ENCODE measurements at places on chromosomes 3 and 15.

DNA sequence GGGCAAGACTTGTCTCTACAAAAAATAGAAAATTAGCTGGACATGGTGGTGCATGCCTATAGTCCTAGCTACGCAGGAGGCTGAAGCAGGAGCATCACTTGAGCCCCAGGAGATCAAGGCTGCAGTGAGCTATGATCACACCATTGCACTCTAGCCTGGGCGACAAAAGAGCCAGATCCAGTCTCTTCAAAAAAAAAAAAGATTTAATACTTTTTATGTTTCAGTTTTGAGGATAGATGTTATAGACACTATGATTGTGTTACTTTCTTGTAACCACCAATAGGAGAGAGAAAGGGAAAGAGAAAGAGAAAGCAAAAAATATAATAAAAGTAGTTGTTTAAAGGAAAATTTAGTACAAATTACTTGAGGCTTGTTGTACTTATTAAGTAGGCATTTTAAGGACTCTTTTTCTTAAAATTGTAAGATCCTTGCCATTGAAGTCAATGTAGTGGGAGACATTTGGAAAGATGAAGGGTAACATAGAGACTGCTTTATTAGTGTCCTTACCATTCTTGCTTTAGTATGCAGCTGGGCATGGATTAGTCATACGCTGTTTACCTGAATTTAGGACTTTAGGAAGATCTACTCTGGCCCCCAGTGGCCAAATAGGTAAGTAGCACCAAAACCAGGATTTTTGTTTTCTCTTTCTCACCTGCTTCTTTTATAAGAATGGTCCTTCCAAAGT is 35.1 kb upstream of the ZDHHC23 start:
- DNase-seq = no peak

DNA sequence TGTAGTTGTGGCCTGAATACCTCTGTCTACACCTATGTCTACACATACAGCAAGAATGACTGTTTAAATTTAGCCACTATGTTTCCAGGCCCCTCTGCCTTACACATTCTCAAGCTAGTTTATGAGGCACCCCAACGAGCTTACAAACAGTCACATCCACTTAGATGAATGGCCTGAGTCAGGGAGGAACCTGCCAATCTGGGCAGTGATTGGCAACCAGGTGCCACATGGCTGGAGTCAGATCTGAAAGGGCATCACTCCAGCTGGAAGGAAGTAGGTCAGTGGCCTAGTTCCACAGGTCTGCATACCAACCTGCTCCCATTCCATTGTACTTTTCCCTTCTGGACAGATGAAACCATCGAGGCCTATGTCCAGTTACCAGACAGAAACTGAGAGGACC is 136.3 kb downstream of the FOXP1 start:
- peak; percentile 23 for DNase-seq

- no peak for DNase-seq
Observed at GRCh38 chr15:56351353-56351752, 13.9 kb upstream of the TEX9 start.

GRCh38 chr3:112470788-112471187 is 28.5 kb downstream of the BTLA start:
- DNase-seq = no peak

GRCh38 chr15:78873793-78874765 is 1.4 kb downstream of the MORF4L1 start:
- no peak for DNase-seq

- DNase-seq = peak; percentile 42
Observed at GRCh38 chr3:156307704-156308103, 187.3 kb downstream of the KCNAB1 start.

- DNase-seq = peak; percentile 28
Observed at GRCh38 chr3:125591116-125591760, 4.1 kb downstream of the OSBPL11 start.

DNA sequence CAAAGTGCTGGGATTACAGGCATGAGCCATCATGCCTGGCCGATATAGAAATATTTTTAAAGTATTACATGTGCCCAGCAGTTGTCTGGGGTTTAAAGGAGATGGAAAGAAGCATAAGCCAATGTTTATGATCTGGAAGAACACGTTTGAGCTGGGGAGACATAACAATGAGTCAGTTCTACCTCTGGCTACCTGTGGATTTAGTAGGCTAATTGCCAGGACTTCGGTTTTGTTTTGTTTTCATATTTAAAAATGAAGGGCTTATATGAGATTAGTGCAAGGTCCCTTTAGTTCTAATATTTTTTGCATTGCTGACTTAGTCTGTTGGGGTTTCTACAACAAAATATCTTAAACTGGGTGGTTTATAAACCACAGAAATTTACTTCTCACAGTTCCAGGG is 22.9 kb upstream of the TNFSF10 start:
- no peak for DNase-seq

Data from pancreas (tissue), 10 donors.